ENCODE measurements at places on chromosomes 7 and 10.

DNA sequence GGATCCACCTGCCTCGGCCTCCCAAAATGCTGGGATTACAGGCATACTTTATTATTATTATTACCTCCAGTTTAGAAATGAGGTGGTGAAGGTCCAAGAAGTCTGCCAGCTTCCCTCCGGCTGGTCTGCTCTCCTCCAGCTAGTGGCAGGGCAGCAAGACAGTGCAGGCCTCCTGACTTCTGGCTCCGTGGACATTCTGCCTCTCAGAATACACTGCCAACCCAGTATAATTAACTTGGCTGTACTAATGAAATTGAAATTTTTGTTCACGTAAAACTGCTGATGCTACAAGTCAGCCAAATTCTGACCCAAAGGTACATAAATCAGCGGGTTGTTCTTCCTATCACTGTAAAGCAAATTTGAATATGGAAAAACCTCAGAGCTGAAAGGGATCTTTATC lies 7.6 kb upstream of the PDE1C start:
- DNase-seq = no peak

DNA sequence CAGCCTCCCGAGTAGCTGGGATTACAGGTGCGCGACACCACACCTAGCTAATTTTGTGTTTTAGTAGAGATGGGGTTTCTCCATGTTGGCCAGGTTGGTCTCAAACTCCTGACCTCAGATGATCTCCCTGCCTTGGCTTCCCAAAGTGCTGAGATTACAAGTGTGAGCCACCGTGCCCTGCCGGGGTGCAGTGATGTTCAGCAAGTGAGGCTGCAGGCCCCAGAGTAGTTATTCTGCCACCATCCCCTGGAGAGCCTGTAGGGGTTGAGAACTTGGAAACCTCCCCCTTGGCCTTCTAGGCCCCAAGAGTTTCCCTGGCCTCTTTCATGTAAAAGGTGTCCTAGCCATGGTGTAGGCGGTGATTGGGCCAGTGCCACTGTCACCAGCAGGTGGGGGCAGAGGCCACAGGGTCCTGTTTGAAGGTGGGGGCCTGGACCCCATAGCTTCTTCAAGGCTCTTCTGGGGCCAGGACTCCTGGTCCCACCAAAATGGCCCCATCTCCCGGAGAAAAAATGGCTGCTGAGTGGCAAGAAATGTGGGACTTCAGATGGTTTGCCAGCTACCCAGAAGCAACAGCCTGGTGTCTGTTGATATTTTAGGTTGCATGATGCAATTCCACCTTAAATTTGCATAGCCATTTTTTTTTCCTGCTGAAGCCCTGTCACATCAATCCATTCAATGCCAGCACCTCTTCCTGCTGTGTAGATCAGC lies 25.5 kb upstream of the INMT start:
- no peak for DNase-seq

DNA sequence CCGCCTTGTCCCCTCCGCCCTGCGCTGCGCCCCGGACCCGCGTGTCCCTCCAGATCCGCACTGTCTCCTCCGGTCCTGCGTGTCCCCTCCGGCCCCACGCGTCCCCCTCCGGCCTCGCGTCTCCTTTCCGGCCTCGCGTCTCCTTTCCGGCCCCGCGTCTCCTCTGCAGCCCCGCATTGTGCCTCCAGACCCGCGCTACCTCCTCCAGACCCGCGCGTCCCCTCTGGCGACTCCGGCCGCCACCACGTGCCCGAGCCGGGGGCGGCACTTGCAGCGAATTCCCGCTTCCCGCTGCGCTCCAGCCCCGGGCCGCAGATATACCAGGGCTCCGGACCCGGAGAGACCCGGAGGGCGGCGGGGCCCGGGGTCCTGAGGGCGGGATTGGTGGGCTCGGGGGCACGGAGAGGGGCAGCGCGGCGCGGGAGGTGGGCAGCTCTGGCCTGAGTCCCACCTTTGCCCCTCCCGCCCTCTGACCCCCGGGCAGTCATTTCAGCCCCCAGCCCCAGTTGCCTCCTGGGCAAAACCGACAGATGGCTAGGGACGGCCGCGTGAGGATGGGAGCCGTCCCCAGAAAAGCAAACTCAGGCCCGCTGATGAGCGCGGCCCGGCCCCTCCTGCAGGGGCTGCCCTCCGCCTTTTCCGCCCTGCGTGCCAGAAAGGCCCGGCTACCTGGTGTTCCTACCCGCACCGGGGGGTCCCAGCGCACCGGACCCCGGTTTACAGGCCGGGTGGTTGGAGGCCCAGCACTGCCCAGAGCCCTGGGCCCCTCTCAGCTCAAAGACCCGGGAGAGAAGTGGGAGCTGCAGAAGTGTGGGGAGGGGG lies 56.5 kb downstream of the RBM17 start:
- no peak for DNase-seq

DNA sequence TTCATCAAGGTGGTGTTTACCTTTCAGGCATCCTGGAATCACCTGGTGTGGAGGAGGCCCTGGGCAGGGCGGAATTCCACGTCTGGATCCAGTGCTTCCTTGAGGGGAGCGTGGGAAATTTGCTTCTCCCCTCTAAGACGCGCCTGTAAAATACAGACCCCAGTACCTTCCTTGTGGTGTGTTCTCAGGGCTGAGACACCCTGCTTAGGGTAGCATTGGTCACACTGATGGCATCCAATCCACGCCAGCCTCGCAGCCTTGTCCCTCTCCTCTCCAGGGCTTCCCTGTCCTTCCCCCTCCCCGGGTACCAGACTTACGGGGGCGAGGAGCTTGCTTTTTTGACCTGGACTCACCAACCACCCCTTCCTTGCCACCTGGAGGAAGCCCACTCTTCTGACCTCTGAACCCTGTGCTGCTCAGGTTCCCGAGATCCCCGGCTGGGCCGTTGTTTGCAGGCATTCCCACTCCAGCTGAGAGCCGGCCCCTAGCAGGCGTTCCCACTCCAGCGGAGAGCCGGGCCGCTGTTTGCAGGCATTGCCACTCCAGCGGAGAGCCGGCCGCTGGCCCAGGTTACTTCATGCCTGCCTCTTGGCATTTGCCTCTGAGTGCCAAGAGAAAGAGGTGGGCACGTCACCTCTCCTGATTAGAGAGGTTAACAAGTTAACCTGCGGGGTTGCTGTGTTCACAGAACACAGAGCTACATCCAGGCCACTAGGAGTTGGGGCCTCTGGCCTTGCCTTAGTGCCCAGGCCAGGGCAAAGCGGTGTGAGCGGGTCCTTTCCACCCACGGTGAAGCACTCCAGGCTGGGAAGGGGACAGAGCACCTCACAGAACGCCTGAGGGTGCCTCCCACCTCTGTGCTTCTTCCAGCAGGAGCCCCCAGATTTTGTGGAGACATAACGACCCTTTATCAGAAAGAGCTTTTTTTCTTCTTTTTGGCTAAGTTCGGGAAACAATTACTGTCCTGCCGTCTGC lies 254.0 kb upstream of the PPP2R2D start:
- no peak for DNase-seq
